ENCODE measurements at places on chromosomes 12 and 14.

DNA sequence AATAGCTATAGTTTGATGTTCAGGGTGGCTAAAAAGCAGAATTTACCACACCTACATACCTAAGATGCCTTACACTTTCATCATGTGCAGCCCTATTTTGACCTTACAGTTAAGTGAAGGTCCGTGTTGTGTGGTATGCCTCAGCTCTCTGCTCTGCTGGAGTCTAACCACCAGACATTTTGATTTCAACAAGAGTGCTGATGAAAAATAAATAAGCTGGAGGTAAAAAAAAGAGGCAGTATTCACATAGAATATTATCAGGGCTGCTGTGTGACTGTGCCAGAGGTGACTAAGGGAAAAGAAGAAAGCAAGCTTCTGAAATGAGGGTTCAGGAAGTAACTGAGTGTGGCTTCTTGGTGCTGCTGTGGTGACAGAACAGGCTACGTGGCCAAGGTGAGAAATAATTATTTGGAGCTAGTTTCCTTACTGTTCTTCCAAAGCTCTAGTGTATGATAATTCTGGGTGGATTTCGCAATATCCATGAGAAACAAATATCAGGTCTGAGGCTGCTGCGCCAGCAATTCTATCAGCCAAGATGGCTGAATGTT, 188.8 kb downstream of the STXBP6 start:
- DNase-seq = peak; percentile 7

DNA sequence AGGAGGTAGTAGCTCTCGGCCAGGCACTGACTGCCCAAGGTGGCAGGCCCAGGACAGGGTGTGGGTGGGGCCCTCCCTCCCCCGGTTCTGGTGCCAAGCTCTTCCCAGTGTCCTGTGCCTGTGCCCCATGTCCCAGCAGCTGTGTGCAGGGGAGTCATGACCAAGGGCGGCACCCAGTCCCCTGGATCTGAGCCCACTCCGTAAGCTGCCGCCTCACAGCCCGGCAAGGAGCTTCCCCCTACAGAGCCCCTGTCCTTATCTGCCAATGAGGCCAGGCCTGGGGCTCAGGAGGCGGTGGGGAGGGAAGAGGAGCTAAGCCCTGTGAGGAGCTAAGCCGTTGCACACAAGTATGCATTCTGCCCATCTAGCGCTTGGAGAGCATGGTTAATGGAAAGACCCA, 5.6 kb upstream of the C14orf180 start:
- no peak for DNase-seq

DNA sequence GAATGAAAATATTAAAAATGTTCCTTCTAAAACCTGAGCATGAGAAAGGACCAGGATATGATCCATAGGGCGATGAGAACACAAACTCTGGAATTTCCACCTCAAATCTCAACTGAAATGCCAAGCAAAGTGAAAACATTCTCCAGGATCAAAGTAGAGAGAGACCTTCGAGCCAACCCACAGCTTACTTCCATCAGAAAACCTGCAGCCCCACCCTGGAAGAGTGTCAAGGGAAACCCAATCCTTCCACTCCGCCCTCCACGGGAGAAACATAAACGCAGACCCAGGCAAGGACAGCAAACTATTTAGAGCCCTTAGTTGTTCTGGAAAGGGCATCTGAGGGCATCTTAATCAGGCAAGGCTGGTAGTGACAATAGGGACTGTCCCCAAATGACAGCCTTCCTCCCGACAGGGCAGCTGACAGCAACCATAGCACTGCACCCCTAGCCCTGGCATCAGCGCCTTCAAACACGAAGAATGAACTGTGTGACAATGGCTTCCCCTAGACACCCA, 21.8 kb downstream of the SLC15A4 start:
- DNase-seq = no peak

GRCh38 chr12:97758194-97758501, 295.5 kb downstream of the RMST start:
- DNase-seq = no peak

GRCh38 chr12:4648104-4648500, 749 bp downstream of the AKAP3 start:
- no peak for DNase-seq

DNA sequence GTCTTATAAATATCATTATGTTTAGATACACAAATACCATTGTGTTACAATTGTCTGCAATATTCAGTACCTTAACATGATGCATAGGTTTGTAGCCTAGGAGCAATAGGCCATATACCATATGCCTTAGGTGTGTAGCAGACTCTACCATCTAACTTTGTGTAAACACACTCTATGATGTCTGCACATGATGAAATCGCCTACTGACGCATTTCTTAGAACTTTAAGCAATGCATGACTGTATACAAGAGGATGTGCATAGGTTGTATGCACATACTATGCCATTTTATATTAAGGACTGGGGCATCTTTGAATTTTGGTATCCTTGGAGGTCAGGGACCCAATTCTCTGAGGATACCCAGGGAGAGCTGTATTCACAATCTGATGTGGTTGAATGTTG, 10.1 kb upstream of the BTG1 start:
- DNase-seq = no peak

- no peak for DNase-seq
These were observed 365.3 kb downstream of the NUAK1 start for GRCh38 chr12:105773471-105773870.

DNA sequence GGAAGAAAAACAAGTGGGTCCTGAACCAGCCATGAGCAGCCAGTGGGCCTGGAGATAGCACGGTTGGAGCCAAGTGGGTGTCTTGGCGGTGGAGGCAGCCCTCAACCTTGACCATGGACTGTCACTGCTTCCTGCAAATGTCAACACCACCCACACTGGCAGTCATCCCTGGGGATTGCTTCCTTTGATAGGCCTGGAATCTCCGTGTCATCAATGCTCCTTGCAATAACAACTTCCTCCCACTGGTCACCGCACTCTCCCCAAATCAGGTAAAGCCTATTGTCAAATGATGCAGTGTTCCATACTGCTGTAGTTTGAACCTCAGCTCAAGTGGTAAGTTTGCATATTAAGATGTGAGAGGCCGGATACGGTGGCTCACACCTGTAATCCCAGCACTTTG, 129.1 kb downstream of the NTF3 start:
- DNase-seq = peak; percentile 37

DNA sequence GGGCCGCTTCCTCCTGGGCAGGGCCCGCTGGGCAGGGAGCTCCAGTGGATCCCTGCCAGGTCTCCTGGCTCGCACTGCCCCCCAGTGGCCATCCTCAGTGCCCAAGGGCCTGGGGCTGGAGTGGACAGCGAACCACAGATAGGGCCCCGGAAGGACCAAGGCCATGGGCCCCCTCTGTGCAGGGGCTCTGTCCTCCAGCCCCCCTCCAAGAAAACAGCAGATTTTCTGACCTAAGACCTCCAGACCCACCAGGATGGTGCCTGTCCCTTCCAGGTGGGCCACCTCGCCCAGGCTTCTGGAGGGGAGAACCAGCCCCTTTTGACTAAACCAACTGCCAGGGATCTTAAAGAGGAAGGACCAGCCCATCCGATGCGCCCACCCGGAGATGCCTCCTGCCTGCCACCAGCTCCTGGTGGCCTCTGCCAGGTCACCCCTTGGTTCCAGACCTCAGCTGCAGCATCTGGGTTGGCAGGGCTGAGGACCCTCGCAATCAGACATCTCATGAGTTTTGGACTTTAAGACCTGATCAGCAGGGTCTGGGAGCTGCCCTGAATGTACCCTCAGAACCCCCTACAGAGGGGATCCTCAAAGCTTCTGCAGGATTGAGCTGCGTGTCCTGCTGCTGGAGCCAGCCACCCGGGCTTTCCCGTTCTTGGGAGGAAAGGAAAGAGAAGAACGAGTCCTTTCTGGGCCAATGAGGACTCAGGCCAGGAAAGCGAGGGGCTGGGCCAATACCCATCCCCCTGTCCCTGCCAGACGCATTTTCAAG, 325.8 kb upstream of the DIO3 start:
- DNase-seq = peak; percentile 91

GRCh38 chr12:7444076-7444475, at the start of gene CD163L1:
TSS of gene CD163L1 (minus strand) at chr12:7444153. CDS start at chr12:7444127, 26 bp downstream.
- no peak for DNase-seq

DNA sequence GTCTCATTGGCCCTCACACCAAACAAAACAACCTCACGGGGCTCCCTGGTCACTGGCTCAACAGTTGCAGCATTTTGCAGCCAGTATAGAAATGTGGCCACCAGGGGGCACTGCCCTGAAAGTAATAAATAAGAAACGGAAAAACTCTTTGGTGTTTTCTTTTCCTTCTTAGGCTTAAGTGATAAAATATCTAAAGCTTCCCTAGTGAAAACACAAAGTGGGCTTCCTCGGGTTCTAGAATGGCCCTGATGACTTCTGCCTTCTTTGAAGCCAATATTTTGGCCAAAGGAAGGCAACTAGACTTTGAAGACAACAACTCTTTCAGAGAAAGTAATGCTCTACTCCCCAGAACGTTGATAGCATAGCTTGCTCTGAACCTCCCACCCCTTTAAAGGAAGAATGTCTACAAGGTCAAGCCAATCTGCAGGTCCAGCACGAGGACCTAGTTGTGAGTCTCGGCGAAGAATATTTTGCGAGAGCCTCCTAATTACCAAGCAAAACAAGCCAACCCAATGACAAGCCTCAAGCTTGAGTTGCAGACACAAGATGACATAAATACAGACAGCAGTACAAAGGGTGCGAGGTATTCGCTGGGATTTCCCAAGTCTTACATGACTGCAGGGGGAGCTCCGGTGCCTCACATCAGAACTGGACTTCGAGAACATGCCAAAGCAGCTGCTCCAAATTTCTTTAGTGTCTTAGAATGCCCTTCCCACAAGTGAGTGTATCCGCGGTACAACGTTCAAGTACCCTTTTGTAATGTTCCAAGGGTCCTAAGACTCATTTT, 2.6 kb downstream of the ITPK1 start:
- DNase-seq = peak; percentile 74

- DNase-seq = no peak
These were observed 20.9 kb upstream of the NUDT14 start for GRCh38 chr14:105201925-105202513.

- DNase-seq = no peak
These were observed 6.8 kb upstream of the RASAL1 start for GRCh38 chr12:113142173-113142885.

GRCh38 chr12:81034926-81035325, 43.0 kb upstream of the ACSS3 start:
- no peak for DNase-seq

GRCh38 chr12:111314953-111315539, 53.8 kb downstream of the PHETA1 start:
- DNase-seq = no peak

- DNase-seq = peak; percentile 40
These were observed 32.4 kb downstream of the LMO3 start for GRCh38 chr12:16573398-16574077.

DNA sequence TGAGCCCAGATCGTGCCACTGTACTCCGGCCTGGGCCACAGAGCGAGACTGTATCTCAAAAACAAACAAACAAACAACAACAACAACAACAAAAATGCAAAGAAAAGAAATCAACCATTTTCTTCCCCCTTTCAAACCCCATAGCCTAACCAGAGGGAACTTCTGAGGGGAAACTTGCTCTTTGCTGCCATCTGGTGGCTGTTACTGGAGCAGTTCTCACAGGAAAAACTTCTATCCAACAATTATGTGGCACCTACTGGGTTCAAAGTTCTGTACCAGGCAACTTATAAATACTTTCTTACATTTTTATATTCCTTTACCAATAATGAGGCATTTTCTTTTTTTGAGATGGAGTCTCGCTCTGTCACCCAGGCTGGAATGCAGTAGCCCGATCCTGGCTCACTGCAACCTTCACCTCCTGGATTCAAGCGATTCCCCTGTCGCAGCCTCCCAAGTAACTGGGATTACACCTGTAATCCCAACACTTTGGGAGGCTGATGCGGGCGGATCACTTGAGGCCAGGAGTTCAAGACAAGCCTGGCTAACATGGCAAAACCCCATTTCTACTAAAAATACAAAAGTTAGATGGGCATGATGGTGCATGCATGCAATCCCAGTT, 50.9 kb upstream of the BICDL1 start:
- DNase-seq = peak; percentile 85

GRCh38 chr12:101670007-101670671, 27.3 kb upstream of the CHPT1 start:
- DNase-seq = peak; percentile 47

DNA sequence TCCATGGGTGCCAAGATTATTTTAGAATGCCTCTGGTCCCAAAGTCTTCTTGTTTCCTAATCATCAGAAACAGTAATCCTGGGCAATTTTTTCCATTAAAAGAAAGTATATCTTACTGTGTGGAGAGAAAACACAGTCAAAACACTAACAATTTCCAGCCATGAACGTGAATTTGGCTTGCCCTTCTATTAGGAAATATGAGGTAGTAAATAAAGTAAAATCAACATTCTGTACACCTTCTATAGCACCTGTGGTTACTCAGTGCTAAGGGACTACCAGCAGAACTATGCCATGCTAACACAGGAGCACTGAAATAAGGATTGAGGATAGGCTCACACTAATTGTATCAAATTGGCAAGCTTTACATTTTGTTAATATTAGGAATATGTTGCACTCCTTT, 60.1 kb downstream of the NTN4 start:
- DNase-seq = no peak

- DNase-seq = peak; percentile 79
These were observed 2.7 kb downstream of the TGFB3 start for GRCh38 chr14:75979071-75979571.

DNA sequence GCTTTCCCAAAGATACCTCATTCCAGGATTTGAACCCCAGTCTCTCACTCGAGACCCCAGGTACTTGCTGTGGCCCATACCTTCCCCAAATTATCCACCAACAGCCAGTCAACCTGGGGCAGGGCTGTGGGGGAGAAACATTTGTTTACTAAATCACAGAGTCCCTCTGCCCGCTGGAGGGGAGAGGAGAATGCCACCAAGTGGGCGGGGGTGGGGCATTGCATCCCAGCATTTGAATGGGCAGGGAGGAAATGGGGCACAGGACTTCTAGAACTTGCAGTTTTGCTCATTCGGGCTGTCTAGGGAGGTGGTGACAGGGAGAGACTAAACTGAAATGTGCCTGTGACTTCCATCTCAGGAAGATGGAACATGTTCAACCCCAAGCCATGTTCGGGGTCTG, 10.9 kb upstream of the SERPINA9 start:
- peak; percentile 18 for DNase-seq

DNA sequence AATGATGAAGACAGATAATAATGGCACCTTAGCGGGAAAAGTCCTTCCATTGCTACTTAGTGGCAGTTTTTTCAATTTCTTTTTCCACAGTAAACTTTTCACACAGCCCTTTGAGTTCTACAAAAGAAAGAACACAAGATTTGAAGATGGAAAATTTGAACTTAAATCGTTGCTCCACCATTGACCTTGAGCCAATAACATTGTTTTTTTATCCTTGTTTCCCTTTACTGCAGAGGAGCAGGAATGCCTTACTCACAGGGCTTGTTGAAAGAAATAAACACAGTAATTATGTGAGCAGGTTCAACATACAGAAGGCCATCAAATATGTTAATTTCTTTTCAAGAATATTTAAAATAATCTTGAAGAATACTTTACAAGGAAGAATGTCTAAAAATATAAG, 181.5 kb upstream of the KRR1 start:
- no peak for DNase-seq
